NB4 (cell line): ENCODE measurements at places on chromosomes 7 and 10.
A peak's percentile ranks its signal among the peaks of the same experiment; 100 is the strongest.

GRCh38 chr7:123682690-123683089 is 27.0 kb downstream of the LMOD2 start:
- peak; percentile 71 for DNase-seq

GRCh38 chr10:33465747-33466146 is 131.3 kb upstream of the NRP1 start:
- no peak for DNase-seq

DNA sequence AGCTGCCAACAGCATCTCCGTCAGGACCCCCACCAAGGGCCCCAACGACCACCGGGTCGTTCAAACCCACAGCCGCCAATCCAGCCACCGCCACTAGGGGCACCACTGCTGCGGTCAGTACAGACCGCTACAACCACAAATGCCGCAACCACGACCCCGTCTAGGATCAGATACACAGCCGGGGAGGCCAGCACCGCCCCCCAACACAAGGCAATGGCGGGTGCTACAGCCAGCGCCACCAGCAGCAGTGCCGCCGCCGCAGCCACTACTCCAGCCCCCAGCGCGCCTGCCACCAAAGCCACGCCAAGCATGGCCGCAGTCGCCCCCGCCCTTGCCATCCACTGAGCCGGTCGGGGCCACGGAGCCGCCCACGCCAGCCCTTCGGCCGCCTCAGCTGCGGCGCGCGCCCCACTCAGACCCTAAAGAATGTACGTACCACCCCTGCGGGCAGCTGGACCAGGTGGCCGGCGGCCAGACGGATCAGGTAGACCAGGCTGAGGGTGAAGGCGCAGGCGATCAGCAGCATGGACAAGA is 473 bp downstream of the CYP51A1 start:
- peak; percentile 81 for DNase-seq

DNA sequence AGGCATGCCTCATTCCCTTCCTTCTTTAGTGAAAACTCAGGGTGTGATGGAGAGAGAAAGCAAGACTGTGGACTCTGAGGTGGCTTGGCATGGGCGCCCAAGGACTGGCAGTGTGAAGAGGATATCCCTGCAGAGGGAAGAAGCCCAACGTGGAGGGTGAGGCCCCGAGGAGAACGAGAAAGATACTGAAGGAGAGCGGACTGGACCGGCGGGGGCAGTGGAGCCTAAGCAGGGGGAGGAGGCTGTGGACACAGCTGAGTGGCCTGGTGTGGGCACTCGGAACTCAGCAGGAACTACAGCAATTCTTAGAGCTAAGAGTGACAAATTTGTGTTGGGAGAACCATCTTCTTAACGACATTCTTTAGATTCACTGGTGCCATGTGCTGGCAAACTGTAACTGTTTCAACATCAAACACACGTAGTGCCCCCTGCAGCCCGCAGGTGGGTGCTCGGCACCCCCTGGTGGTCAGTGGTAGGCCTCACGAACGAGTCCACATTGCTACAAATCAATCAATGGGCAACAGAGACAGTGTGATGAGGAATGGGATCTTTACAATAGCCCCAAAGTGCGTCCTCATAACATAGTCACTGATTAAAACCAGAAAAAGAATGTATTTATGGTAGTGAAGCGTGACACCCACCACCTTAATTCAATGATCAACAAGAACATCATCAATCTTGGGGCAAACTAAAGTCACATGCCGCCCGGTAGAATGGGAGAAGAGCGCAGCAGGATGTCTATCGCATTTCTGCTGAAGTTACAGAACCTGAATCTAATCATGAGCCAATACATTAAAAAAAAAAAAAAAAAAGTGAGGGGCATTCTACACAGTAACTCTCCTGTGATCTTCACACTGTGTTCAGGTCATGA is 2.0 kb upstream of the SFTPA1 start:
- DNase-seq: peak; percentile 64

DNA sequence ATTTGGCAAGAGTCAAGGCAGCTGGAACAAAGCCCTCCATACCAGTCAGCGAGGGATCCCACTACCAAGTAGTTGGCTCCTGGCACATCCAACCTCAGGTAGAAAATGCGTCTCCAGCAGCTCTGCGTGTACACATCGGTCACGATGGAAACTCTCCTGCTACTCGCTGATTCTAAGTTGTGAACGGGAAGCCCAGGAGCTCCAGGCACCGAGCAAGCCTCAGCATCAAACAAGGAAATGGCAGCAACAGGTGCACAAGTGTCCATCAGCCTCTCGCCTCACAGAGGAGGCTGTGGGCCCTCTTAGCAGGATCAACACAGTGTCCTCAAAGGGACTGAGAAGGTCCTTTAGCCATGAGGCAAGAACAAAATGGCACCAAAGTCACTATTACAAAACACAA is 127.0 kb downstream of the TCERG1L start:
- no peak for DNase-seq

- DNase-seq: no peak
Observed at GRCh38 chr10:90712529-90712928, 145.3 kb downstream of the HTR7 start.

- DNase-seq: peak; percentile 69
Observed at GRCh38 chr10:79079490-79080355, 11.0 kb downstream of the ZMIZ1 start.

GRCh38 chr10:68474021-68474420 is 2.2 kb upstream of the DNA2 start:
- no peak for DNase-seq

GRCh38 chr10:614790-615582 is 74.5 kb downstream of the DIP2C start:
- DNase-seq: no peak

GRCh38 chr10:18703521-18703920 is 44.3 kb downstream of the ARL5B start:
- DNase-seq: no peak

- DNase-seq: no peak
Observed at GRCh38 chr7:95883217-95883616, 110.9 kb downstream of the DYNC1I1 start.

DNA sequence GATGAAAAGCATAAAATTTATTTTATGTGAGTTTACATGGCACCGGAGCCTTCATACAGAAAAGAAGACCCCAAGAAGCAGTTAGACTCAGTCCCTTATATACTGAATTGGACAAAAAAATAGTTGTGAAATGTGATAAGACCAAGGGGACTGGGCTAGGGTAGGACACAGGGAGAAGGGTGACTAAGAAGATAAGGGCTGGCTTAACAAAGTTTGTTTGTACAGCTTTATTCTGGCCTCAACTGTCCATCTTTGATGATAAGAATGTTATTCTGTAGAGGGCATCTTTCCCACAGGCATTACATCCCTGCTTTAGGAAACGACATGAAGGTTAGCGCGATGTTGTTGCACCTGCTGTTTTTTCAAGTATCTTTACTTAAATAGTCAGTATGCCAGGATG is 86.5 kb downstream of the SEC61G start:
- DNase-seq: no peak

- DNase-seq: no peak
Observed at GRCh38 chr7:157388301-157388700, 51.5 kb downstream of the DNAJB6 start.

- DNase-seq: no peak
Observed at GRCh38 chr7:101586078-101586905, 42.8 kb downstream of the MYL10 start.

GRCh38 chr7:135169141-135169963 is 1.2 kb downstream of the CYREN start:
- peak; percentile 80 for DNase-seq

DNA sequence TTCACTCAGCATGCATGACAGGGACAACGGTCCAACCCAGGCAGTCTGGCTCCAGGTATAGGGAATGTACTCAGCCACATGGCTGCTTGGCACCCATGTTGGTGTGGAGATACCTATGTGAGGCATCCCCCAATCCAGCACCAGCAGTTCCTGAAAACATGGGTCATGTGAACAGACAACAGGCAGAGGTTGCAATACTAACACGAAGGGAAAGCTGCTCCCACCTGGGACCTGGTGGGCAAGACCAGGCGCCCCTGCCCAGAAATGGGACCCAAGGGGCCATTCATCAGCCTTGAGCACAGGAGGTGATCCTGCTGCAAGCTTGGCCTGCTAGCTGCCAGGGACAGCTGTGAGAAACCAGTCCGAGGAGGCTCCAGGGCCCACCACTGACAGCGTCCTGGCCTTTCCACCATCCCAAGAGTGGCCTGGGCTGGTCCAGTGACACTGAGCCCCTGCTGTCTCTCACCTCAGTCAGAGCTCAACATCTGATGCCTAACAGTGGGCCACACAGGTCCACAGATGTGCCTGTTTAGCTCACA is 142.3 kb downstream of the ARHGAP22 start:
- no peak for DNase-seq

DNA sequence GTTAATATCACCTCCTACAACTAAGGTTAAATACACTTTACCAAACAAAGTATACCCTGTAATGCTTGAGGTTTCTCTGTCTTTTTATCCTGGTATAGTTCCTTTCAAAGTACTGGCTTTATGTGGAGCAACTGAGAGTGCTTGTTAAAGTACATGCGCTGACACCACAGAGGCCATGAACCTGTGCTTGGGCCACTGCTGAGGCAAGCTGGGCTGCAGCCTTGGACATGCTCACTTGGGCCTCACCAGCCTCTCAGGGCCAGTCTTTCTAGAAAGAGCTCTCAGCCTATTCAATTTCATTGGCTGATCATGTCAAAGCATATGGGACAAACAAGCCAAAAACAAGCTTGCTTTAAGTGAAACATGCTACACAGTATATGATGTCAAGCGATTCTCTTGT is 126.1 kb upstream of the DNAJB12 start:
- DNase-seq: no peak

- no peak for DNase-seq
Observed at GRCh38 chr7:91843831-91844230, 36.7 kb downstream of the MTERF1 start.

DNA sequence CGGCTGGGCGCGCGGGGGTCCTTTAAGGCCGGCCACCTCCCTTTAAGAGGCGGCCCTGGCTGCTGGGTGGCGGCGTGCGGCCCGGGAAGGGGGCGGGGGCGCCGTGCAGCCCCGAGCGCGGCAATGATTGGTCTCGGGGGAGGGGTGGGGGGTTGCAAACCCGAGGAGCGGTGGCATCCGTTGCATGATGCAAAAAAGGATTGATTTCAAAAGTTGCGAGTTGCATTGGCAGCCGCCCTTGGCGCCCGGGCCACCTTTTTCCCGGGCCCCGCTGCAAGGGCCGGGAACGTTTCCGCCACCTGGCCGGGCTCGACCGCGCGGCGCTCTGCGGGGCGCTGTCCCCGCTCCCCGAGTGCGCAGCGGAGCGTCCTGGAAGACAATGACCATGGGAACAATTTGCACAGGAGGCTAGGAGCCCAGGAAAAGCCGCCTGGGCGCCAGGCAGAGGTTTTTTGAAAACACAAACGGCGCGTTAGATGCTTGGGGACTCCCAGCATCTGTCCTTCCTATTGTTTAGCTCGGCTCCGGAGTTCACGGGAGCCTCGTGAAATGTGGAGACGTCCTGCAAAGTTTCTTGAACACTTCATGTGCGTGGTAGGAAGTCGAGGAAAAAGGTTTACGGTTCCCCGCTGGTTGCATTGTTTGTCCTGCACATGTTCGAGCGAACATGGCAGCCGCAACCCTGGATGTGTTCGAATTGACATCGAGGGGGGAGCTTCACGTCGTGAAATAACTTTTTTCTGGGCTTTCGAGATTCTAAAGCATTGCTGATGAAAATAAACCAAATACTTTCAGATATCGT is at the start of gene SEPHS1:
SEPHS1 (minus strand) TSS at position 78 of the 802 bp plus-strand sequence. CDS start 3,343 bp downstream, outside the sequence.
- DNase-seq: peak; percentile 90

- DNase-seq: no peak
Observed at GRCh38 chr10:125054669-125055268, 105.6 kb downstream of the CTBP2 start.

GRCh38 chr10:33022090-33022489 is 64.1 kb upstream of the ITGB1 start:
- no peak for DNase-seq

GRCh38 chr10:18567343-18567856 is 84.0 kb downstream of the NSUN6 start:
- DNase-seq: no peak

GRCh38 chr7:17526621-17527020 is 228.2 kb downstream of the AHR start:
- DNase-seq: no peak

DNA sequence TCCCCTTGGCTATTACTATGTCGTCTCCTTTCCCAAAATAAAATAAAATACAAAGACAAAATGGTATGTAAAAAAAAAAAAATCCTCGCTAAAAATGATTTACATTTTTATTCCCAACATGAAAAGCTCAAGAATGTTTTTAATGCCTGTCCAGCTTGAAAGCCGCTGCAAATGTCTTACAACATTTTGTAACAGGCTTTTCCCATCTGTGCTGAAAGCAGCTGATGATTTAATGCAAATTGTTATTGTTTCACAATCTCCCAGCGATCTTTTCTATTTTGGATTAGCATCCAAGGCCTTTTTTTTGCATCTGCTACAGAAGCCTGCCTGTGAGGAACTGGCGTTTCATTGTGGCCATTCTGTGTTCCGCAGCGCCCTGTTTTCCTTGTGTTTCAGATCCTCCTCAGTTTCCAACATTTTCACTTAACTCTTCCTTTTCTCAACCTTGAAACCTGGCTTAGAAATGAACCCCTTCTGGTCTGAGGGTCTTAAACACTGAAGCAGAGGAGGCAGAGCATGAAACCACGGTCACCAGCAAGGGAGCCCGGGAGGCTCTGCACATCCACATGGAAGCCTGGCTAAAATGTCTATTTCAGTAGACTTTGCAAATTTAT is 712.1 kb downstream of the PARD3 start:
- no peak for DNase-seq

- no peak for DNase-seq
Observed at GRCh38 chr10:4651404-4652037, 174.5 kb upstream of the AKR1E2 start.

DNA sequence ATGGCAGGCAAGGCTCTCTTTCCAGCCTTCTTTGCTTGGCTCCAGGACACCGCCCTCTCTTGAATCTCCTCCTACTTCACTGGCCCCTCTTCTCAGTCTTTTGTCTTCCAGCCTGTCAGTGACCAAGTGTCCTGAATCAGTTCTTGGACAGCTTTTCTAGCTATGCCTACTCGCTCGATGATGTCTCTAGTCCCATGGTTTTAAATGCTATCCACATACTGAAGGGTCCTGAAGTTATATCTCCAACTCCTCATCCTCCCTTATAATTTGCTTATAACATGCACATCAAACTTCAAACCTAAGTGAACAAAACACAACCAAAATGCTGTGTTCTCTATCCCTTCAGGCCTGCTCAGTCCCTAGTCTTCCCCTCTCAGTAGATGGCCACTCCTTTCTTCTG is 5.0 kb upstream of the GOLGA7B start:
- no peak for DNase-seq

GRCh38 chr7:105837765-105838626 is 38.4 kb downstream of the ATXN7L1 start:
- no peak for DNase-seq

DNA sequence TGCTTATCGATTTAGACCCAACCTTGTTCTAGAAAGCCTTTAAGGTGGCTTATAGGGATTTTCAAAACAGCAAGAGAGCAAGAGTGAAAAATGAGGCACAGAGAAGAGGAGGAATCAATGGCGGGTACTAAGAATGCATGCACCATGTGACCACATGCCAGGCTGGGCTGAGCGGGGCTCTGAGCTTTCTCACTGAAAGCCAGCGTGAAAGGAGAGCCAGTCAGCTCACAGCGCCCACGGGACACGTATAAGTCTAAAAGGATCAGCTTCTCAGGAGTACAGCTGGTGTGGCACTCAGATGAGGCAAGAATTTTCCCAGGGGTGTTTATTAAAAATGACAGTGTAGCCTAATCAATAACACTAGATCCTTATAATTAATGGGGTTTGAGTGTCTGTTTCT is 114.3 kb downstream of the SLIT1 start:
- DNase-seq: no peak
